ENCODE measurements at places on chromosomes 1 and 21. TPM values are rescaled to one million over a fixed set of nuclear protein-coding genes. Genes with fewer than 3 reads are reported as not detected.
A peak's percentile ranks its signal among the peaks of the same experiment; 100 is the strongest.

The KCND3 gene
- total RNA-seq = not detected

The FAM72D gene
- total RNA-seq = 8.7 TPM

The PTPRC gene
- total RNA-seq = 516 TPM

The FMO1 gene
- not detected for total RNA-seq

The FTCD gene
- total RNA-seq = 0.56 TPM

The ALX3 gene
- not detected for total RNA-seq

The SAMD13 gene
- 0.34 TPM for total RNA-seq

- DNase-seq = no peak
These were observed 126.7 kb downstream of the GDAP2 start for GRCh38 chr1:117802531-117803257.

DNA sequence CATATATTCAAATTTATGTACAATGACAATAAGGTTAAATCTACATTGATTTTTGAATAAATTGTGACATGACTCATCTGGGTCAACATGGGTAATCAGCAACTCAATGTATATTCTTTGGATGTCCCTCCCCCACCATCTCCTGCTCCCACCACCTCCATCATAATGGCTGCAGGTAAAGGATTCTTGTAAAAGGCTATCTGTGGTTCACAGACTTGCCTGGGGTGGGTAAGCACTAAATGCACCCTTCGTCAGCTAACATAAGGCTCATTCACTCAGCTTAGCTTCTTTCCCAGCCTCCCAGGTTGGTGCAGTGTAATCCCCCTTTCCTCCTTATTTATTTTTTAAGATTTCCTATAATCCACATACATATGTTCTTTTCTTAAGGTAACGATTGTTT, 355.7 kb upstream of the DPYD start:
- no peak for DNase-seq

DNA sequence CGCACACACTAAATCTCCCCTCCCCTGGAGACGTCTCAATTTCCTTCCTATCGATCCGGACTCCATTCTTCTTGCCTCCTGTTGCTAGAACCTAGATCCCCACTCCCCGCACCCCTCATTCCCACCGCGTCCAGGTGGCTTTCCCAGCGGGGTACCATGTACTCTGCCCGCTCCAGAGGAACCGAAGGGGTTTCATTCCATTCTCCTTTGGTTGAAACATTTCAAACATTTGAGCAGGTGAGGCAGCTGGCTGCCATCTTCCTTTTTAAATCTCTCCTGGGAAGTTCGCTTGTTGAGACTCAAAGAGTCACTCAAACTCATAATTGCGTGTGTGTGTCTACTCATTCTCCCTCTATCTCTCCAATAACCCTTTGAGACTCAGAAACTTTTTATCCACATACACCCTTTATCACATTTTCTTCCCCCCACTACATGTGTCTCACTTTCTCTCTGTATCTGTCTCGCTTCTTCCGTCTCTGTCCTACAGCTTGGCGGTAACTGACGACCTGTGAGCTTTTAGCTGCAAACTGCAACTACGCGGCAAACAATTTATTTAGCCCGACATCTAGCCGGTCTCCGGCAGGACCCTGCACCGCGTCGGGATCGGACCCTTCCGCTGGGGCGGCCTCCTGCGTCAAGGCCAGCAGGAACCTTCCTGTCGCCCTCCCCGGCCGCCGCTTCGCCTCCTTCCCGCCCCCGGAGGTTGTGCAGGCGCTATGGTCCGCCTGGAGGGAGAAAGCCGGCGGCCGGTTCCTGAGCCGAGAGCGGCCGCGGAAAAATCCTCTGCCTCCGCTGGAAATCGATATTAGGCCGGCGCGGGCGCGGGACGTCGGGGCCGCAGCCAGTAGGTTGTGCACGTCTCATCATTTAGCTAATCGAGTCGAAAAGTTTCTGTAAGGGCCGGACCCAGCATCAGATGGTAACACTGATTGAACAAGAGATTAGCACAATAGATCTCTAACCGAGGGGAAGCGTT, 3.0 kb upstream of the FOXD3 start:
- no peak for DNase-seq

DNA sequence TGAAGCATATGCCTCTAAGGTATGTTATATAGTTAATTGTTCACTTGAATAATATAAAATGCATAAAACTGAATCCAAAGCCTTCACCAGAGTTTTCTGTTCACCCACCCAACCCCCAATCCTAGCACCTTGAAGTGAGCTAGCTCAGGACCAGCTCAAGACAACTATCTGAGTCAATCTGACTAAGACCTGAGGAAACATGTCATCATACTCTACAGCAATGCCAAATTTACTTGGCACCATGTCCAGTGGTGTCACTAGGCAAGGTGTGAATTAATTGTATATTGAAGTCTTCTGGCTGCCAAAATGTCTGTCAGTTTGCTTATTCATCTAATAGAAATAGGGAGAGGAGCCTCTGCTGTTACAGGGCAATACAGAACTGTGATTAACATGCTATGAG, 3.8 kb downstream of the DNASE2B start:
- no peak for DNase-seq

- no peak for DNase-seq
These were observed 8.8 kb upstream of the SAMD11 start for GRCh38 chr1:914891-915280.

GRCh38 chr1:213180833-213181232, 129.8 kb downstream of the RPS6KC1 start:
- no peak for DNase-seq

DNA sequence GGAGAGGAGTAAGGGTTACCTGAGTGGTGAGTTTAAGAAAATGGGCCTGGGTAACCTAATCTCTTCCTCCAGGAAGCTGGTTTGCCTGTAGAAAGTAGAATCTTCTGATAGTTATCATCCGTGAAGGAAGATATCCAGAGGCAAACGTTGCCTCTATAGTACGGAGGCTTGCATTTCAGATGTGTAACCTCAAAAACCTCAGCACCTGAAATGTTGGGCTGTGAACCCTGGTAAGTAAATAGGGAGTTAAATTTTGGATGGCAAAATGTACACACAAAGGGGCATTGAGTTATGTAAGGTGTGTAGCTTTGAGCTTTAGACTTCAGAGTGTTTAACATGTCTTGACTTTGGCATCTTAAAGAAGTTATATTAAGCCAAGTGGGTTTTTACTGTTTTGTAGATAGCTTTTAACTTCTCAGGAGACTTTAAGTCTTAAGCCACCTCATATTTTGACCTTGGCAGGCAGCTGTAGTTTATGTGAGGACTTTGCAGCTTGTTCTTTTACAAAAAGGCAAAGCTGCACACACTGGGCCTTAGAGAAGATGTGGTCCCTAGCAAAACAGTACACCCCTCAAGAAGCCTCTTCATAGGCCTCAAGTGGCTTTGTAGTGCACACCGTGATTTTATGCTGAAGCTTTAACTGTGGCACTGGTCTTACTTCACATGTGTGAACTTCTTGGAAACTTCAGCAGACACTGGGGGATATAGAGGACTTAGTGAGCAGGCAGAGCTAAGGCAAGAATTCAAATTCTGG, 83.4 kb downstream of the SNRPE start:
- no peak for DNase-seq

- DNase-seq = peak; percentile 38
These were observed 15.7 kb downstream of the SSR2 start for GRCh38 chr1:156004843-156005584.

GRCh38 chr1:6672558-6672957, 29.1 kb downstream of the DNAJC11 start:
- DNase-seq = no peak

GRCh38 chr1:107139833-107140702, 771 bp upstream of the NTNG1 start:
- DNase-seq = no peak

GRCh38 chr1:216531263-216532239, 108.3 kb upstream of the USH2A start:
- no peak for DNase-seq

- no peak for DNase-seq
These were observed 56.8 kb downstream of the ACP6 start for GRCh38 chr1:147613506-147613905.

DNA sequence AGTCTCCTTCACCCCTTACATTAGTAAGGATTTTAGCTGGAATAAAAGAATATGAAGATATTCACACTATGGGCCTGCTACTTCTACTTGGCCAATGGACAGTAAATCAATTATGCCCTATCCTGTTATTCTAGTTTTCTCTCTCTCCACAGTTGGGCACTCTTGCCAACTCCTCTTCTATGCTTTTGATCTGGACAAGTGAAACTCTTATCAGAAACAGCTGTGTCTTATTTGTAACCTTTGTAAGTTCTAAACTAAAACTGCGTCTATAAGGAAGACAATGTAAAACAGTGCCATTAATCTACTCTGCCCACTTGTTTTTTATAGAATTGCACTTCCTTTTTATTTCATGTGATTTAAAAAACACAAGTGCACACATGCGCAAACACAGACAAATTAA, 244.0 kb upstream of the DMRTA2 start:
- DNase-seq = no peak

DNA sequence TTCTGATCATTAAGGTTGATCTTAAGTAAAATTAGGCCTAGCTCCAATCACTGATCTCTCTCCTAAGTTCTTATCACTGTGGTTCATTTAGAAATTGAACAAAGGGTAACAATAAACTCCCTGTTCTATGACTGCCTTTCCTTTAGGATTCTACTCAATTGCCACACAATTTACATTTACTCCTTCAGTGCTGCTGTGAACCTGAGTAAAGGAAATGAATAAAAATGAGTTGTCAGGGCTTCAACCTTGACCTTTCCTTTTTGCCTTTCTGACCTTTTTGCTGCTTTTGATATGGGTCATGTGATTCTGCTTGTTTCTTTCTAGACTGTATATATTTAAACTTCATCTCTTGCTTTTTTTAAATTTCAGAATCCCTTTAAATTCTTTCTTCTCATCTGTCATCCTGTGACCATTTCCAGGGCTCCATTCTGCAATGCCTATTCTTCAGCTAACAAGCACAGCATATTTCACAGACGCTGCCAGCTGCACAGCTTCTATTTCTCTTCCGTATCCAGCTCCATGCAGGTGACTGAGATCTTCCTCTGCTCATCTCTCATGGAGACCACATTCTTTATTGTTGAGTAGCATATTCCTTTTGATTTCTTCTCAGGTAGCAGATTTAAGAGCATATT, 3.2 kb downstream of the LRRC8B start:
- no peak for DNase-seq

- no peak for DNase-seq
These were observed 6.4 kb downstream of the HSPG2 start for GRCh38 chr1:21930629-21931170.

DNA sequence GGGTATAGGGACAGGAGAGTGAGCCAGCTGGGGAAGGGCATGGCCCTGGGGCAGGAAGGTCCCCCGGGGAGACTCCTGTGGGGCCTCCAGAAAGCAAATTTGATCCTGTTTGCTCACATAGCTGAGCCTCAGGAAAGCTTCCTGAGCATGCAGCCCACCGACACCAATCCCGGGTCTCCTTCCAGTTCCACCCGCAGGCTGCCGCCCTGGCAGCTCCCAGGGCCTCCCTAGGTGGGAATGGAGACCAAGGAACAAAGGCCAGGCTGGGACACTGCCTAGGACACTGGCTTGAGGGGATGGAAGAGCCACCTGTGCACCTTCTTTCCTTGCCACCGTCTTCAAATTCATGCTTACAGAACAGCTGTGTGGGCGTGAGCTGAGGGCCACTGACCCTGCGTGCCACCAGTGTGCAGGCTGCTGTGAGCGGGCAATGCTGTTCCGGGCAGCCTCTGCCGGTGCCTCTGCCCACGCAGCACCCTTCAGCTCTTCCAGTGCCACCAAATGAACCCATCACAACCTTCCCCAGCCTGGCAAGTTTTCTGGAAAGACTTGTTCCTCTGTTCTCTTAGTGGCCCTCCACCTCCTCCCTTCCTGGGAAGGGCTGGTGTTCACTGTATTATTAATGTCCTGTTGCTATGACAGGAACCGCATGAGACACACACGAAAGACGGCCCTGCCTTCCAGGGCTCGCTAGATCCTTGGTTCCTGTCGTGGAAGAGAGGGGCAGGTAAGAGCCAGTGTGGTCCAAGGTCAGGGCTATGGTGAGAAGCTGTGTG, 53.6 kb downstream of the ACBD3 start:
- no peak for DNase-seq

GRCh38 chr1:212557739-212558692, 50.5 kb upstream of the ATF3 start:
- no peak for DNase-seq

DNA sequence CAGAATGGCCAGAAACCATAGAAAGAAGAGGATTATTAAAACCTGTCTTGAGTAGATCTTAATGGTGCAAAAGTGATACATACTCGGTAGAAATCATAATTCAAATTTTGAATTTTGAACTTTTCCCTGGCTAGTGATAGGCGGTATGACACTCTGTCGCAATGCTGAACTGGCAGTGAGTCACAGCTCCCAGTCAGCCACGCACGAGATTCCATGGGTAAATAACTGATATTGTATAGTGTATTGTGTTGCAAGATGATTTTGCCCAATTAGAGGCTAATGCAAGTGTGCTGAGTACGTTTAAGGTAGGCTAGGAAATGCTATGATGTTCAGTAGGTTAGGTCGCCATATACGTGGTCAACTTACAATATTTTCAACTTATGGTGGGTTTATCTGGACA, 207.0 kb downstream of the SIPA1L2 start:
- no peak for DNase-seq

DNA sequence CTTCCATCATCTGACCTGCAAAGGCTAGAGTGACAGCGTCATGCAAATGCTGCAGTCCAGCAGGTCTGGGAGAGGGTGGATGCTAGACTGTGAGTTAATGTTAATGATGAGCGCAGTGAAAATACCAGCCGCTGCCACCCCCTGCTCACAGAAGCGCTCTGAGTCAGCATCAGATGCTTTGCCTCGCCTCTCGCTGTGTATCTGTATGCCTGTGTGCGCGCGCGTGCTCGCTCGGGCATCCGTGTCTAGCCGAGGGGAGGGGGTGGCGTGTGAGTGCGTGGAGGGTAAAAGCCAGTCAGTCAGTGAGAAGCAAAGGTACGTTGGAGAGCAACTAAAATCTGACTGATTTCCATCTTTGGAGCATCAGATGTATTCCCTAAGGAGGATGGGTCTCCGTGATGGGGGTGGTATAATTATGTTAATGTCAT, 858.7 kb downstream of the USP25 start:
- no peak for DNase-seq

GRCh38 chr21:44557491-44558328, 885 bp downstream of the KRTAP10-3 start:
- DNase-seq = no peak

GRCh38 chr1:245363461-245364200, 208.8 kb downstream of the KIF26B start:
- no peak for DNase-seq

- DNase-seq = no peak
These were observed 25.9 kb upstream of the DNAJC11 start for GRCh38 chr1:6727535-6727934.

DNA sequence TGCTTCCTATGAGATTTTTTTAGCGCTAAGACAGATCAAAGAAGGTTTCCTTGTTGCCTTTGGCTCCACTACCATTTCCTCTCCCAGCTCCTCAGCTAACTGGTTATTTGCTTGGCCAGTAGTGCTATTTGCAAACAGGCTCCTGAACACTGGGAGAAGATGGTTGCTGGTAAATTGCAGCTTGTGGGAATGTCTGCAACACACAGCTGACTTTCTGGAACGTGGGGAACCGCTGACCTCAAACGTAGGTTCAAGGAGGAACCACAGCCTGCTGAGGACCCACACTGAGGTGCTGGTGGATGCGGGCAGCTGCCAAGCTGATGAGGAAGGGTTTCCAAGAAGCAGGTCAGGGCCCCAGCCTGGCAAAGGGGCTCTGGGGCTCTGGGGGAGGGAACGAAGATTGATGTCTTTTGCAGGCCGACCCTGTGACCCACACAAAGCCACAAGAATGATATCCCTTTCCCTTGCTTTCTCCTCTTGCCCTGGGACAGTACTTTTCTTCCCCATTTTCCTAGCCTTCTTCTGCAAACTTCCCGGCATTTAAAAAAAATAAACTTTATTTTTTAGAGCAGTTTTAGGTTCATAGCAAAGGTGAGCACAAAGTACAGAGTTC, 24.8 kb downstream of the GNG4 start:
- DNase-seq = no peak
